ENCODE measurements at places on chromosomes 5 and 9. TPM values are rescaled to one million over a fixed set of nuclear protein-coding genes. Genes with fewer than 3 reads are reported as not detected.

The RFK gene
- 62.2 TPM for total RNA-seq

The C5orf52 gene
- total RNA-seq = not detected

The AMACR gene
- total RNA-seq = 20.2 TPM

The PHF24 gene
- not detected for total RNA-seq

The MEF2C gene
- total RNA-seq = not detected

The ZNF608 gene
- 25.7 TPM for total RNA-seq

The NR2F1 gene
- 175 TPM for total RNA-seq

The GARIN3 gene
- total RNA-seq = not detected

The FAM81B gene
- not detected for total RNA-seq

The EIF4EBP3 gene
- total RNA-seq = 1.3 TPM
